ENCODE measurements at places on chromosomes 5 and 9.

DNA sequence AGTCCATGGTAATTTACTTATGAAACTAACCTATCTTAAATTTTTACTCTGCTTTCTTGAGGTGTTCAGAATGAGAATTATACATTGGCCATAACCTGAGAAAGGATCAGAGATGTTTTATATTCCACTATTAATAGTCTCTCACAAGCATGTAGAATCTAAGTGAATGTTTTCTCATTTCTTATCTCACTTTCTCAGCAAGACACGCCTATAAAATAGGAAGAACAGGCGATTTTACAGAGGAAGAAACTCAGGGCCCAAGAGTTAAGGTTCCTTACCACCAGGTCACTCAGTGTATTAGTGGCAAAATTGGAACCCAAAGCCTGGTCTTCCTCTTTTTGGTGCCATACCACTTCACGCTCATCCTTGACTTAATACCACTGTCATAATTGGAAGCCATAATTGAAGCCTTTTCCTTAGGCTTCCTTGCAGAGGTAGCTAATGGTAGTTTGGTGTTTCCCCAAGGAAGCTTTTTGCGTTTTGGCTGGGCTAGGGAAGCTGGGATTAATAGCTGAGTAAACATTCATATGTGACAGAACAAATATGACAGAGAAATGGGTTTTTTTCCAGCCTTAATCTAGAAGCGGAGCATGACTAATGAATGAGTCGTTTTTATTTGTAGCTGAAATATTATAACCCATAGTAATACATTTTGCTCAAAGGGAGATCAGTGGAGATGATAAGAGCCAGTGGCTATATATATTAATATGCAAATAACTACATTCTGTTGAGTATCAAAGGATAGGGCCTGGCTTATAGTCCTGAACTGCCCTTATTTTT, 16.9 kb downstream of the HMGXB3 start:
- no peak for DNase-seq

- no peak for DNase-seq
Observed at GRCh38 chr5:38723426-38723825, 122.4 kb upstream of the OSMR start.

GRCh38 chr9:34139477-34140146, 13.1 kb upstream of the DCAF12 start:
- peak; percentile 63 for DNase-seq

DNA sequence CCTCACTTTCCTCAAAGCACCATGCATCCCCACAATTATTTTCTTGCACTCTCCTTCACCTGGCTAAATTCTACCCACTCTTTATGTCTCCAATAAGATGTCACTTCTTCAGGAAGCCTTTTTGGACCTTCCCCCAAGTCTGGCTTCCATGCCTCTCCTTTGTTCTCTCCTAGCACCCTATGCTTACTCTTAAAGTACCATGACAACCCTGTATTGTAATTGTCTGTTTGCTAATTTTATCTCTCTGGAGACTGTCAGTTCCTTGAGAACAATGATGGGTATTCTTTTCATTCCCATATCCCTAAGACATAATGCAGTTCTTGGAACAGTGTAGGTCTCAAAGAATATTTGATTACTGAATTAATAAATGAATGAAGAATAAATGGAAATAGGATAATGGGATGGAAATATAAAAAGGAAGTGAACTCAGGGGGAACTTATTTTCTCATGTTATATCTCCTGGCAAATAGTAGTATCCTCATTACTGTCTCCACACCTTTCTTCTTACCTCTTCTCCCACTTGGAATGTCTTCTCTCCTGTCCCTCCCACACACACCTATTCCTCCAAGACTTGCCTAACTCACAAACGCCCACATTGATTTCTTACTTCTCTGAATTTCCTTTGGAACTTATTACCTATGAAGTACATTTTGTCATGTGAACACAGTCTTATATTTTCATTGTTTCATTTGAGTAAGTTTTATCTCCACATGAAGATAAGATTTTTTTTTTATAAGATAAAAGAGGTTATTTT, 499.1 kb downstream of the NFIB start:
- DNase-seq: no peak

- peak; percentile 7 for DNase-seq
Observed at GRCh38 chr9:92501671-92502393, 19.5 kb upstream of the ASPN start.

Data from Caki2 (cell line).